Stimulated activated CD4-positive, alpha-beta T cell treated with anti-CD3 and anti-CD28 coated beads, Interleukin-12 subunit alpha, Interleukin-12 subunit beta, amount 100 ng/mL, for 48 hours (primary cell): ENCODE measurements at places on chromosomes 2 and 18.

GRCh38 chr2:71544919-71545571 is 91.7 kb downstream of the DYSF start:
- DNase-seq: no peak

DNA sequence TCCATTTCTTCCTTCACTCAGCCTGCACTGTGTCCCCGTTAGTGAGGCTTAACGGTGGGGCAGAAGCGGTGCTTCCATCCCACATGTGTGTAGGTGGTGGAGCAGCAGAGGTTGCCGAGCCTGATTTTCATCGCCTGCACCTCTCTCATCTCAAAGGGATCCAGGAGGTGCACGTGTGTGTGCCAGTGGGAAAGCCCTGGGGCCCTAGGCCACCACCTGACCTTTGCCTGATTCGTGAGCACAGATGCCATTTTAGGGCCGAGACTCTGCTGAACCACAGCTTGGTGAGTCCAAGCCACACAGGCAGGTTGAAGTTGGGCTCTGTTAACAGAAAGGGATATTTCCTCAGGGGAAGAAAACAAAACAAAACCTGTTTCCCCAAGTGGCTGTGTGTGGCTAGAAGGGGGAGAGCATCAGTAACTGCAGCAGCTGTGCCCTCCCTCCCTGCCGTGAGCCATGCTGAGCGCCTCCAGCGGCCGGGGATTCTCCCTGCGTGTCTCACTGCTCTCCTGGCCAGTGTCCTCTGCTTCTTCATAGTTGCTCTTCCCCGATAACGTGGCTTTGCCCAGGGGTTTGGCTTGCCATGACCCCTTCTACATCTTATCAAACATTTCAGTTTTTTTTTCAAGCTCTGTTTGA is 81.5 kb downstream of the MAPRE2 start:
- DNase-seq: no peak

DNA sequence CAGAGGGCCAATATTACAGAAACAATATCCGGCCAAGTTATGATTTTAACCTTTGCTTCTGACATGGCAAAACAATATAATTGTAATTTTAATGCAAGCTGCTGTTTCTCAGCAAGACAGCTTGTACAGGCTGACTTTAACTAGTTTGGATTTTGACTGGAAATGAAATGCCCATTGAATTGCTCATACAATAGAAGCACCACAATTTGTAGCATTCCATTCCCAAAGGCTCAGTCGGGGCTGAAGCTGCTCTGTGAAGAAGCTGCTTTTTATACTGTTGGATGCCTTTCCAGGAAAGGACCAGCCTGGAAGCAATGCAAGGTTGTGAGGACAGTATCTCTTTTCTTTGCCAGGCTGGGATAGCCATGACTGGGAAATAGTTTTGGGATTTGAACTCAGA is 677.0 kb upstream of the FANCL start:
- no peak for DNase-seq

GRCh38 chr2:160934263-160934662 is 226.0 kb upstream of the TANK start:
- DNase-seq: no peak

- peak; percentile 75 for DNase-seq
These were observed 98.3 kb upstream of the ID2 start for GRCh38 chr2:8583400-8584173.

GRCh38 chr2:28276076-28276618 is 116.5 kb upstream of the FOSL2 start:
- peak; percentile 13 for DNase-seq

GRCh38 chr2:145812165-145812554 is 1292.2 kb upstream of the ZEB2 start:
- DNase-seq: no peak

GRCh38 chr18:32175265-32175664 is 14.6 kb upstream of the MEP1B start:
- no peak for DNase-seq

- DNase-seq: no peak
These were observed 70.6 kb downstream of the RPE start for GRCh38 chr2:210072922-210073509.

GRCh38 chr2:196245378-196246140 is 74.2 kb upstream of the STK17B start:
- DNase-seq: no peak

- no peak for DNase-seq
These were observed 39.4 kb downstream of the AGAP1 start for GRCh38 chr2:235533198-235533597.

DNA sequence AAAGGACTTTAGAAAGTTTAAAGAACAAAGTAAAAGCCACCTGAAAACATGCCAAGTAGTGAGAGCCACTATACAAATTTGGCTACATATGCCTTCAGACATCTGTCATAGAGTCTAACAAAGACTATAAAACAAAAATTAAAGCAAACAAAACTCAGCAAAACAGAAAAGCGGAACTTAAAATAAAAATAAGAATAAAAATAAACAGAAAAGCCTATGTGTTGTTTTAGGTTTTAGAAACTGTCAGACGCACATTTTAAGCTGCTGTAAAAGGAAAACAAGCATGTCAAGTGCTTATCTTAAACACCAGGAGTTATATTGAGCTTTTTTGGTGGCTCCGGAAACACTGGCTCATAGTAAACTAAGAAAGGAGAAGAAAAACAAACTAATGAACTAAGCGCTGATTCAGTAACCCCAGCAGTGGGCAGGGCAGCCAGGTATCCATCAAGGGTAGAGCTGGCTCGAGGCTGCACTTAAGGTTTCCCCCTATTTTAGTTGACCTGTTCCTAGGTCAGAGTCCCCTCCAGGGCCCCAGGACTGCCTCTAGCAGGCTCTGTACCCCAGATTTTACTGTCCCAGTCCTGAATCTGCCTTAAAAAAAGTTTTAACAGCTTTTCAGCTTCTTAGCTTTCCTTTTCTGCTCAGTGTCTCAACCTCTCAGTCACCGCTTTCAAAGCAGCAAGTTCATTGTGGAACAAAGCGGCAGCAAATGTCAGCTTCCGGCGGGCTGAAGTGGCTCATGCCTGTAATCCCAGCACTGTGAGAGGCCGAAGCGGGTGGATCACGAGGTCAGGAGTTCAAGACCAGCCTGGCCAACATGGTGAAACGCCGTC is 15.4 kb upstream of the RMC1 start:
- DNase-seq: peak; percentile 32

- DNase-seq: no peak
These were observed 2.9 kb upstream of the EPAS1 start for GRCh38 chr2:46294176-46294836.

GRCh38 chr2:23411752-23412431 is 26.9 kb downstream of the KLHL29 start:
- DNase-seq: no peak

DNA sequence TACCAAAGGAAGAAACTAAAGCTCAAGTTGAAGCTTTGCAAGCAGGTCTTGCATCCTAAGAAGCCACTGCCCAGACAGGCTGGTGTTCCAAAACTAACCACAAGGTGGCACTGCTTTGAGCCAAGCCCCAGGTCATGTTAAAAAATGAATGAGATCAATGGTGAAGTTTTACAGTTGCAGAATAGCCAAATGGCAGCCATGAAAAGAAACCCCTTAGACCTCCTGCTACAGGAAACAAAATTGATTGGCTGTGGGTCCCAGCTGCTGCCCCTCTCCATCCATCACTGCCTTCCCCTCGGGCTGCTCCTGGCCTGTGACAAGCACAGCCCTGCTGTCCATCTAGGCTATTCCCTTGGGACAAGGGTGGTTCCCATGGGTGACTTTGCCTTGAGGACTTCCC is 20.7 kb upstream of the MREG start:
- peak; percentile 72 for DNase-seq

GRCh38 chr18:58015065-58015780 is 28.8 kb upstream of the NEDD4L start:
- DNase-seq: no peak

GRCh38 chr2:117199511-117199910 is 615.0 kb upstream of the DDX18 start:
- no peak for DNase-seq

GRCh38 chr2:174791020-174791419 is 26.7 kb upstream of the CHRNA1 start:
- no peak for DNase-seq
